ENCODE measurements at places on chromosomes 13 and 19.

GRCh38 chr13:20702530-20702914 is 977 bp upstream of the IL17D start:
- DNase-seq = no peak

DNA sequence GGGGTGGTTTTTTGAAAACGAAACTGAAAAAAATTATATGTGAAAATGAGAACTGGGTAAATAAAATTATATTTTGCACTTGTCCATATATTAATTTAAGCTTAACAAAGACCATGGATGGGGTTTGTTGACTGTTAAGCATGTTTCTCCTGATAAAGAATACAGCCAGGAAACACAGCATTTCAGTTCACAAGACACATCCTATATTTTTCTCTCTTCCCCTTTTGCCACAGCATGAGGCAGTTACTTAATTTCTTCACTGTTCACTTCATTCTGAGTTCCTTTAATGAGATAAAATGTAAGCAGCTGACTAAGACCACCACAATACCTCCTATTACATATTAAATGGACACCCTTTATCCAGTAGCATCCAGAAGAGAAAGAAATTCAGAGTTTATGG is 64.0 kb downstream of the RXFP2 start:
- DNase-seq = no peak

DNA sequence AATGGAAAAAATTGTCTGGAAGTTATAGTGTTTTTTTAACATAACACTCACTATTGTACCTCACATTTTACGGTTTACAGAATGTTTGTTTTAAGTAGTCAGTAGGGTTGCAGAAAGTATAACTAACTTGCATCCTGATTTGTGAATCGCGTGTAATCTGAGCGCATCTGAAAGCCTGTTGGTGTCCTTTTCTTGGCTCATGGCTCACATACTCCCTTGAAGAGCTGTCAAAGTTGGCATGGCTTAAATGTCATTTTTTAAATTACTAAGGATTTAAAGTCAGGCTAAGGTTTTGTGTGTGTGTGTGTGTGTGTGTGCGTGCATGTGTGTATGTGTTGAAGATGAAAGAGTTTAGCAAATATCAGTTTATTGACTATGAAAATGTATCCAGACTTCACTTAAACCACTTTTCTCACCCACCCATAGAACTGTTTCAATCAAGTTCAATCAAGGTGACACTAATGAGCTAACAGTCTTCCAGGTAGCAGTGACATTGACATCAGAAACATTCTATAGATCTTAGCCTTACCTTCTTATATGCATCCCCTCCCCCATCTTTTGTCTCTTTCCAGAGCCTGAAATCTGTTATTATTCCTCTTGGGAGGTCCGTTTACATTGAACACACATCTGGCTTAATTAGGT is 480.4 kb upstream of the SGCG start:
- DNase-seq = no peak

DNA sequence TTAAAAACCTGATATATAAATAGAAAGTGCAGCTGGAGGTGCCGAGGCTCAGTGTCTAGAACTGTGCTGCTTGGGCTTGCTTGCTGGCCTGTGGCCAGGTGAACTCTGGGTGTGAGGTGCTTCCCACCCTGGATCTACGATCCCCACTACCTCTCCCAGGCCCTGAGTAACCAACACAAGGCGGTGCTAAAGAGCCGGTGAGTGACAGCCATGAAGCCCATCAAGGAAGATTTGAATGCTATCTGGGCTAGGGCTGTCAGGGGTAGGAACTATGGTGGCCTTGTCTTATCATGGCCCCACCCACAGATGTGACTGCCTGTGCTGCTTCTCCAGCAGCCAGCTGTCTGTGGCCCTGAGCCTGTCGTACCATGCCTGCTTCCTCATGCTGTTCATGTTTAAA is 25.6 kb upstream of the ZNF91 start:
- no peak for DNase-seq

DNA sequence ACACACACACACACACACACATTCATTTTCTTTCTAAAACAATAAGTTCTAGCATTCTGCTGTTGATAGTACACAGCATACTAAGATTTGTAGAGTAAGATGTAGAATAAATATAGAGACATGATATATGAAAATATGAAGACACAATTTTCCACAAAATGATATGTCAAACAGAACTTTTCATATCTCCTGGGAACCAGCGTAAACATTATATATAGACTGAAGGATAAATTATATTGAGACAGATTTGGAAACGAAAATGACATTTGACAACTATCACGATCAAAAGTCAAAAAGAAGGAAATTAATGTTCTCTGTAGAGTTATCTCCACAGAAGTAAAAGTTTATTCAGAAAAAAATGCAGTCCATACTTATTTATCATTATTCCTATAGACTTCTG is 1605.7 kb upstream of the SLC10A2 start:
- no peak for DNase-seq

GRCh38 chr19:7410946-7411345 is 62.2 kb downstream of the ARHGEF18 start:
- no peak for DNase-seq

GRCh38 chr13:113588394-113589111 is 4.0 kb downstream of the TFDP1 start:
- no peak for DNase-seq

GRCh38 chr19:30916238-30916637 is 433.0 kb downstream of the TSHZ3 start:
- no peak for DNase-seq

DNA sequence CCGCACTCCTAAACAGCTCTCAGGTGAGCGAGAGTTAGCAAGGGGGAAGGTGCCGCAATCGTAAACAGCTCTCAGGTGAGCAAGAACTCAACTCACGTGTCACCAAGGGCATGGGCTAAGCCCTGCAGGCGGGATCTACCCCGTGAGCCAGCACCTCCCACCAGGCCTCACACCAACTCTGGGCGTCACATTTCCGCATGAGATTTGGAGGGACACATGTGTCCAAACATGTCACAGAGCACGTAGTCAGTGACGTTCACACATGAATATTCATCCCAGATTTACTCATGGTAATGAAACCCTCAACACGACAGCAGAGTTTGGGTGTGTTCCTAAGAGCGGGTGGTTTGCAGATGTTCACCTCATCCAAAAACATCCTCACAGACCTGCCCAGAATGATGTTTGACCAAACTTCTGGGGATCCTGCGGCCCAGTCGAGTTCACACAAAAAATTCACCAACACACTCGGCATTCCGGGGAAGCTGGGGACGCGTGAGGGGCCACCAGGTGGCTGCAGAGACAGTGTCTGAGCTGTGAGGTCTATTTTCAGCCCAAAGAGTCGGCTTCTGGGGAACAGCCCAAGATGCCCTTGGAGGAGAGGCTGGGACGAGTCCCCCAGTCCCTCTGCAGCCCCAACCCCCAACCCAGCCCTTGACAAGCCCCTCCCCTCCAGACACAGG is 19.6 kb downstream of the C2CD4C start:
- DNase-seq = peak; percentile 20

GRCh38 chr13:60583196-60583888 is 186.3 kb downstream of the TDRD3 start:
- DNase-seq = peak; percentile 89

GRCh38 chr19:5121266-5122120 is 152.6 kb downstream of the KDM4B start:
- no peak for DNase-seq

DNA sequence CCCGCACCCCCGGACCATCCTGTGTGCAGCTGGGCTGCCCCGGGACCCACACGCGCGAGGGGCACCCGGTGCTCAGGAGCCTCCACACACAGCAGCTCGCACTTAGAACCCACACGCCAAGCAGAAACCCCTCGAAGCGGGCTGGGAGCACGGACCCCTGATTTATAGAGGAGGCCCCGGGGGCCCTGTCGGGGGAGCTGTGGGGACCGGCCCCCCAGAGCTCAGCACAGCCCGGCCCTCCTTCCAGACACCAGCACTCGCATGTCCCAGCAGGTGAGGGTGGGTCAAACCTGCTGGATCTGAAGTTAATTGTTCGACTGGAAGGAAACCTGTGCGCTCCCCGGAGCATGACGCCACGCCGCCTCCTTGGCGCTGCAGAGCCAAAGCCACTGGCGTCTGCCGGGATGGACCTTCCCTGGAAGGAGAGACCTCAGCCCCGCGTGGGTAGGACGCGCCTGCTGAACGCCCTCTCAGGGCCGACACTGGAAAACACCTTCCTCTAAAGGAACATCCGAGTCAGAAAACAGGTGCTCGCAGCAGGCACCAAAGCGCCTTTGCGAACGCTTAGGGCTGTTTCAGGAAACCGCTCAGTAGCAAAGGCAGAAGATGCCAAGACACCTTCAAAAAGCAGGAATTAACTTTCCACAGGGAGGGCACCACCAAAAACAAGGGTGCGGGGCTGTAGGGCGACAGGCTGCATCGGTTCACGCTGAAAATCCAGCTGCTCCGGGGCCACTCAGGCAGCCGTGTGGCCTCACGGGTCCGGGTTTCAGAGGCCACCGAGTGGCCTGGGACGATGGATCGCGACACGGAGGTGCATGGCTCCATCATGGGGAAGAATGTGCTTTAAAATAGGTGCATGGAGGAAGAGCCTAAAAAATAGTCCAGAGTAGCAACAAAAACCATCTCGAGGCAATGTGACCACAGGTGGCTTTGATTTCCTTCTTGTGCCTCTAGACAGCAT is 37.8 kb upstream of the GRTP1 start:
- DNase-seq = no peak

DNA sequence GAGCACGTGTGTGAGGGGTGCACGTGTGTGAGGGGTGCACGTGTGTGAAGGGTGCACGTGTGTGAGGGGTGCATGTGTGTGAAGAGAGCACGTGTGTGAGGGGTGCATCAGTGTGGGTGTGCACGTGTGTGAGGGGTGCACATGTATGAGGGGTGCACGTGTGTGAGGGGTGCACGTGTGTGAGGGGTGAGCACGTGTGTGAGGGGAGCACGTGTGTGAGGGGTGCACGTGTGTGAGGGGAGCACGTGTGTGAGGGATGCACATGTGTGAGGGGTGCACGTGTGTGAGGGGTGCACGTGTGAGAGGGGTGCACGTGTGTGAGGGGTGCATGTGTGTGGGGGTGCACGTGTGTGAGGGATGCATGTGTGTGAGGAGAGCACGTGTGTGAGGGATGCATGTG is 15.7 kb downstream of the RASA3 start:
- no peak for DNase-seq

DNA sequence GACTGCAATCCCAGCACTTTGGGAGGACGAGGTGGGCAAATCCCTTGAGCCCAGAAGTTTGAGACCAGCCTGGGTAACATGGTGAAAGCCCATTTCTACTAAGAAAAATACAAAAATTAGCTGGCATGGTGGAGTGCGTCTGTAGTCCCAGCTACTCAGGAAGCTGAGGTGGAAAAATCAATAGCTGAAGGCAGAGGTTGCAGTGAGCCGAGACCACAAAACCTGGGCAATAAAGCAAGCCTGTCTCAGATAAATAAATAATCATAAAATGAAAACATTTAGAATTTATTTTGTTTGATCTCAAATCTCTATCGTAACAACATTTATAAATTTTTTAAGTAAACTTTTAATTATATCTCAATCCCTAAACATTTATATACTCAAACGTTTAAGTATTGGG is 36.6 kb downstream of the USP12 start:
- DNase-seq = no peak

DNA sequence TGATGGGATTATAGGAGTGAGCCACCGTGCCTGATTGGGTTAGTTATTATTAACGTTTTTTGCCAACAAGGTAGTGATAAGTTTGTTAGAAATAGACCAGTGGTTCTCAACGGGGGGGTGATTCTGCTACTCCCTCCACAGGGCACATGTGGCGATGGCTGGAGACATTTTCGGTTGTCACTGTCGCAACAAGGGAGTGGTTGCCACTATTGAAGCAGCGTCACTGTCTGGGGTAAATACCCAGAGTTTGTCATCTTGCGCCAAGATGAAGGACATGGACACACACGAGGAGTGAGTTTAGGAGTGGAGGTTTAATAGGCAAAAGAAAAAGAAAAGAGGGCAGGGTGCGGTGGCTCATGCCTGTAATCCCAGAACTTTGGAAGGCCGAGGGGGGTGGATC is 18.9 kb downstream of the ADGRE3 start:
- DNase-seq = no peak

DNA sequence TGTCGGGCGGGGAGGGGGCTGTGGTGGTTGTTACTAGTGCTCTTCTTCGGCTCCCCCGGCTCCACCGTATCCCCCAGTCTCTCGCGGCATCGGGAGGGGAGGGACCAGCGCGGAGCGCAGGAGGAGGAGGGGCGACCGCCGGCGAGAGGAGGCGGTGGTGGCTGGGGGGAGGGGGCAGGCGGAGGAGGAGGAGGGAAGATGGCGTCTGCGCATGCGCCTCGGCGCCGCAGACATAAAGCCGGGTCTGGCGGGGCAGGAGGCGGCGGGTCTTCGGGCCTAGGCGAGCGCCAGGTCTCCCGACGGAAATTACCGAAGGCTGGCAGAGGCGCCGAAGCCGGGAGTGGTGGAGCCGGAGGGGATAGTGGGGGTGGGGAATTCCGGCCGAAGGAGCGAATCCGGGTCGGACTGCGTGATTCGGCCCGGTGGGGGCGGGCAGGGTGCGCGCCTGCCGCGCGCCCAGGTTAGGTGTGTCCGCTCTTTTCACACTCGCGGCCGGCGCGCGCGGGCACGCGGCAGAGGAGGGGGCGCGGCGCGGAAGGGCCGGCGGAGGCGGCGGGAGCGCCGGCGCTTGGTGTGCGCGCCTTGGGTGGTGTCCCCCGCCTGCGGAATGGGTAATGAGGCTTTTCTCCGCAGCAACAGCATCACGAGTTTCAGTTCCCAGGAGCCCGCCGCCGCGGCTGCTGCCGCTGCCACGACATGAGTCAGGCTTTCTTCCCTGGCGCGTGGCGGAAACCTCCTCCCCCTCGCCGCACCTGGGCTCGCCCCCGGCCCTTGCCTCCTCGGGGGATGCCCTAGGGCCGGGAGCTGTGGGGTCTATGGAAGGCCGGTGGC is 1.3 kb upstream of the TSC22D1 start:
- peak; percentile 95 for DNase-seq

DNA sequence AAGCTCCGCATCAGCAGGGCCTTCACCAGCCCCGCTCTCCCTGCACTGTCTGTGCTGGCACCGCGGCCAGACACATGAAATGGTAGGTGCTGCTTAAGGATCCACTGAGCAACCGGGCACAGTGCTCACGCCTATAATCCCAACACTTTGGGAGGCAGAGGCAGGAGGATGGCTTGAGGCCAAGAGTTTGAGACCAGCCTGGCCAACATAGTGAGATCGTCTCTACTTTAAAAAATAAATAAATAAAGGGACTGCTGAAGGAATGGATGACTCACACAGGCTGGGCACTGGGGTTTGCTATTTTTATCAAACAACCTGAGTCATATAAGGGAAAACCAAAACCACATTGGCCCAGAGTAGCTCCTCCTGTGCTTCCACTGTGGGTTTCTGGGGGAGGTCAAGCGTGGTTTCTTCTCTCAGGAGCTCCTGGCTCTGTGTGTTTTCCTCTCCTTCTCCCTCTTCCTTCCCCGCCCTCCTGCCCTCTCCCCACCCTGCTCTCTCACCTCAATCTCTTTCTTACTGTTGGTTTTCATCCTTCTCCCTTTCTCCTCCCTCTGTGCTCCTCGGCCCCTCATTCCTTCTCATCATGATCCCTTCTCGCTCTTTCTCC is 21.3 kb downstream of the VRK3 start:
- DNase-seq = peak; percentile 96

DNA sequence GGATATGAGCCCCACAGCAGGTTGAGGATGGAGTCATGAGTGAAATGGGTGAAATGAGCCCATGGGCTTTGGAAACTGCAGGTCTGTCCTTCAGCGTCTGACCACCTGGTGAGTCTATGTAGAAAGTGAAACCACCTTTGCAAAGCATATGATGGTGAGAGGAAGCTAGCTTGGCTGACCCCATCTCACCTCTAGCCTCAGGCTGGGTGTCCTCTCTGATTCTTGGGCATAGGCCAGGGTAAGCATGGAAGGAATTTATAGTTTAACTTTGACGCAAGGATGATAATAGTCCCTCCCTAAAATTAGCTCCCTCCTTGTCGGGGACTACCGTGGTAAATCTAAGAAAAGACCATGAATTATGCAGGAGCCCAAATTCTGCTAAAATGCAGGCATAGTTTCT is 16.8 kb upstream of the PSG9 start:
- no peak for DNase-seq
